NCI-H1930 (cell line): ENCODE measurements at places on chromosomes 13 and 19.

DNA sequence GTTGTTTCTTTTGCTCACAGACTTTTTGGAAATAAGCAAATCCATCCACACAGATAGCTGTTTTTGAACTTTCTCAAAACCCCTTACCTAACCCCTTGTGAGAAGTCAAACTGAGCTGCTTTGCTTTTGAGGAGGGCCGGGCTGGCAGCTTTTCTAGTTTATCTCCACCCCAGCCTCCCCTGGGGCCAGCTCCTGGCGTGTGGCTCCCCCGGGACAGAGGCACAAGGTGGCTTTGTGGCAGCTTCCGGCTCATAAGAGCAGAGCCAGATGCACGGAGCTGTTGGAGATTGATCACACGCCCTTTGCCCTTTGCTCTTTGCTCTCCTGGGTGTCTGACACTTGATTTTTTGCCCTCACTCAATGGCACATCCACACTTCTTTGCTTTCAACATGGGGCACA is 24.9 kb upstream of the RNF113B start:
- DNase-seq, result no peak

GRCh38 chr19:1357531-1358109 is 26.1 kb upstream of the NDUFS7 start:
- DNase-seq, result no peak

GRCh38 chr13:46039411-46040182 is 12.9 kb downstream of the ZC3H13 start:
- no peak for DNase-seq

GRCh38 chr13:79314652-79315051 is 91.4 kb downstream of the RBM26 start:
- DNase-seq, result no peak

DNA sequence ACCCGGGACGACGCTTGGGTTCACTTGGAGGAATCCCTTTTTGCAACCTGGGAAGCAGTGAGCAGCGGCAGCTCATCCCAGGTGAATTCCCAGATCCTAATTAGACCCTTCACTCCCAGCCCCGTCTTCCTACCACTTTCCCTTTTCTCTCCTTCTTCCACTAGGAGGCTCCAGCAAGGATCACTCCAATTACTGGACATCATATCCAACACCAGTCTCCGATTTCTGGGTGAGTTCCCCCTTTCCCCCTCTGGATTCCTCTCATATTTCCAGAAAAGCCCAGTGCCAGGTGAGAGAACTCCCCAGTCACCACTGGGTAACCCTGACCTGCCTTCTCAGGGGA is 17.1 kb upstream of the ZSCAN4 start:
- DNase-seq, result no peak

DNA sequence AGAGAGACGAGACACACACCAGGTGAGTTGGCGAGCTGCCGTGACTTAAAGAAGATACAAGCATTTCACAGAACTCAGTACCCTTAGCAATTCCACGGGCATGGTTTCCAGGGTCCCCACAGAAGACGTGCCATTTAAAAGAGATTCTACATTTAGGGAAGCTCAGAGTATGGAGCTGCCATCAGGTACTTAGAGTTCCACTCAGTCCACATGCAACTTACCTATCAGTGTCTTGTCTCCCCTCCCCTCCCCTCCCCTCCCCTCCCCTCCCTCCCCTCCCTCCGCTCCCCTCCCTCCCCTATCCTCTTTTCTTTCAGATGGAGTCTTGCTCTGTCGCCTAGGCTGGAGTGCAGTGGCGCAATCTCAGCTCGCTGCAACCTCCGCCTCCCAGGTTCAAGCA is 12.2 kb downstream of the ZNF30 start:
- DNase-seq, result no peak

DNA sequence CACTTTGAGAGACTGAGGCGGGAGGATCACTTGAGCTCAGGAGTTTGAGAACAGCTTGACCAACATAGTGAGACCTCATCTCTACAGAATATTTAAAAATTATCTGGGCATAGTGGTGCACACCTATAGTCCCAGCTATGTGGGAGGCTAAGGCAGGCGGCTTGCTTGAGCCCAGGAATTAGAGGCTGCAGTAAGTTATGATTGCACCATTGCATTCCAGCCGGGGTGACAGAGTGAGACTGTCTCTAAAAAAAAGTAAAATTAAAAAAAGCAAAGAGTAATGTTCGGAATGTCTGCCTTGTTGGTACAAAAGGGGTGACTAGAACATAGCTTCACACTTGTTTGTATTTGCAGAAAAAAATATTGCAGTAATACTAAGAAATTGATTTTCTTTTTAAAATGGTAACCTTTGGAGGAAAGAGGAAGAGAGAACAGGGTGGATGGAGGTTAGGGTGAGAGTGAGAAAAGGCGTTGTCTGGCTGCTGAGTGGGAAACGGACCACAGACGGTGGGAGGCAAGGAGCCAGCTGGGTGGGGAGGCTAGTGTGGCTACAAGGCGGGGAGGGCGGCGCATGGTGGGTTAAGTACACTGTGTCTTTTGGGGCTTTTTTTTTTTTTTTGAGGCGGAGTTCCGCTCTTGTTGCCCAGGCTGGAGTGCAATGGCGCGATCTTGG is 10.2 kb downstream of the PPP1R14A start:
- no peak for DNase-seq

GRCh38 chr13:103908911-103909310 is 842.7 kb upstream of the SLC10A2 start:
- no peak for DNase-seq

DNA sequence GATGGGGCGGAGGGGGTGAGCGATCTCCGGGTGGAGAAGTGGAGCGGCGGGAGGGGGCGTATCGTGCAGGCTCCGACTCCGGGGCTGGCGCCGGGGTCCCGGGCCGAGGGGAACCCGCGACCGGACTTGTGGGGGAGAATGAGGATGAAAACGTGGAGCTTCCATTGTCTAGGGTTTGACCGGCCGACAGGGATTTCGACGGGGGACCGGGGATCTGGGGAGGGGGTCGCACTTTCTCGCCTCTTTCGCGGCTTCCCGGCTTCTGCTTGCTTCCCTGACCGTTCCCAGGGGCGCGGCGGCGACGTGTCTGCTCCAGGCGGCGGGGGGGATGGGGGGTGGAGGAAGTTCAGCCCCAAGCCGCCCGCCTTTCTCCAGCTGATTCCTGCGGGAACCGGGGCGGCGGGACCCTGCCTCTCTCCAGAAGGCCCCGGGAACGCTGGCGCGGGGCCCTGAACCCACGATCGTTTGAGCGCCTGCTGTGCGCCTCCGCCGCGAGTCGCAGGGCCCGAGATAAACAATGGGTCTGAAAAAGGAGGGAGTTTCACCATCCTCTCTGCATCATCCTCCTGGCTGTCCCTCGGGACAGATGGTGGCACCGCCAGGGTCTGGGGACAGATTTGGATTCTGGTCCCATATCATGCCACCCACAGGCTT is 790 bp downstream of the TPM4 start:
- no peak for DNase-seq

DNA sequence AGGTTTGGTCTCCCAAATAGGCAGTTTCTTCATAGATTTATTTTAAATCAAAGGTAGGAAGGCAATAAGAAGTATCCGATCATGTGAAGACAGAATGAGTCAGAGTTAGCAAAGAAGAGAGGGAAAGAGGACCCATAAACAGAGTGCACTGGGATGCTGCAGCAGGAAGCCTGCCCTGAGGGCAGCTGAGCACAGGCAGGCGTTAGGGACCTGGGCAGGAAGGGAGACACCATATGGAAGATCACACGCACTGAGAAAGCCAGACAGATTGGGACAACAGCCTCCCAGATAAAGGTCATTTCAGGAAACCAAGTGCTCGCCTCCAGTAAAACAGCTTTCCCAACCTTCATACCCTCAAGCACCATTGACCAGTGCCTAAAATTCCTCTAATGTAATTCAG is 598.0 kb downstream of the EFNB2 start:
- DNase-seq, result no peak

- no peak for DNase-seq
Observed at GRCh38 chr19:57815247-57816075, 748 bp upstream of the ZNF552 start.

DNA sequence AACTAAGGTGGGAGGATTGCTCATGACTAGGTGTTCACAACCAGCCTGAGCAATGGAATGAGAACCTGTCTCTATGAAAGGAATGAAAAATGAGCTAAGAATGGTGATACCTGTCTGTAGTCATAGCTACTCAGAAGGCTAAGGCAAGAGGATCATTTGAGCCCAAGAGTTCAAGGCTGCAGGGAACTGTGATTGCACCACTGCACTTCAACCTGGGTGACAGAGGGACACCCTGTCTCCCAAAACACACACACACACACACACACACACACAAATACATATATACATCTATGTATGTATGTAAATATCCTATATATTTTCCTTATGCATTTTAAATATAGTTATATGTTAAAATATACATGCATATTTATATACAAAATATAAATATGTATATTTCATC is 7.4 kb upstream of the ZNF433 start:
- no peak for DNase-seq

DNA sequence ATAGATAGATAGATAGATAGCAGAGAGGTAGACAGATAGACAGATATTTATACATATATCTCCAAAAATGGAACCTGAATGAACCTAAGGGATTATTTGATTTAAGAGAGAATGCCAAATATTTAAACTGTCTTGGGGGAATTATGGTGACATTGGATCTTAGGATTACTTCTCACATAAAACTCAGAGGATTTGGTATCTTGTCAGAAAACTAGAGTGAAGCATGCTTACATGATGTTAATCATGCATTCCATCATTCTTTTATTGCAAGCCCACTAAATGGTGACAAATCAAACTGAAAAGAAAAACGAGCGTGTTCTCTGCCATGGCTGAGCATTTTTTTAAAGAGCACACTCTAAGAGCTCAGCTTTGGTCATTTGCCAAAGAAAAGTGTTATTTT is 165.2 kb downstream of the PCDH9 start:
- no peak for DNase-seq

DNA sequence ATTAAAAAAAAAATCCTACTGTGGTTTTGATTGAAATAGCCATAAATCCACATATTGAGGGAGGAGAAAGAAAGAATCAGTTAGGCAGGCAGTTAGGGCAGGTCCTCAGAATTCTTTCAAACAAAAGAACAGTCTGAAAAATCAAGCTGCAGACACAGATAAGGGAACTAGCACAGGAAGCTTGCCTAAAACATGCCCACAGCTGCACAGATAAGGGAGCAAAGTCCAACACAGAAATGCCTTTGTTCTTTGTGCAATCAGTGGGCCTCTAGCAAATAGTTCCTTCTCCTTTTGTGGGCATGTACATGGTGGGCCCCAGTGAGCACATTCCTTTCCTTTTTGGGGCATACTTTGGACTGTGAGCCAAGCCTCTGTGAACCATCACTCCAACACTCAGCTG is 42.7 kb downstream of the UTP14C start:
- DNase-seq, result no peak

DNA sequence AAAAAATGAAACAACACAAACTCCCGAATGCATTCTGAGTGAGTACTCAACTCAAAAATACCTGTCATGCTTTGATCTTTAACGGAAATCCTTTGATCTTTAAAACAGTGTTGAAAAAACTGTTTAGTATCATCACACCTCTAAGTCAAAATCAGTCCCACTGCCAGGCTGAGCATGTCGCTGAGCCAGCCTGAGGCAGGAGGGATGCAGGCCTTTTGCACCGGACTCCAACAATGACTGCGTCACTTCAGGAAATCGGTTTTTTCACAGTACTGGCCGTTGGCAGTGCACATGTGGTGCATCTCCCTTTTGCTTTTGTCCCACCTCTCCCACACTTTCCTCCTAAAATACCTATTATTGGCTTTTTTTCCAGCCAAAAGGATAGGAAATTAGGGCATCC is 78.2 kb downstream of the SHISA2 start:
- DNase-seq, result no peak

- no peak for DNase-seq
Observed at GRCh38 chr13:95920485-95920884, 132.7 kb downstream of the UGGT2 start.

DNA sequence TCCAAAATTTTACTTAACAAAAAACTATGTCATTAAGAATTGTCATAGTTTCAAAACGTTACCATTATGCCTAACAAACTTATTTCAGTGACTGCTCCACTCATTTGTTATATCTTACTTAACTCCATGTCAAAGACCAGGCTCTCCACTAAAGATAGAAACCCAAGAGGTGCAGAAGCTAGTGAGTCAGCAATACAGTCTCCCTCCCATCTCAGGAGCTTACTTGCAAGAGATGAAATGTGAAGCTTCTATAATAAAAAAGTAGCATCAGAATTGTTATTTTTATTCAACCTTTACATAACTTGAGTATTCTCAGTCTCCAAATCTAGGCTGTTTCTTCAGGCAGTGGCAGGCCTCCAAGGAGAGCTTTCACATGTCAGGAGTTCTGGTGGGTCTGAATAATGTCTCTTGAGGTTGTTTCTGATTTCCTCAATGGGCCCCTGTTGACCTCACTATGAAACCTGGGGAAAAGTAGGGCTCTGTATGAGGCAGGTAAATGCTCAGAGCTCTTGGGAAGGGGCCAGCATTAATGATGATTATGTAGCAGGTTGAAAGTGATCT is 242.0 kb downstream of the NDFIP2 start:
- no peak for DNase-seq

GRCh38 chr13:47146991-47147811 is 250.3 kb upstream of the HTR2A start:
- DNase-seq, result no peak

- no peak for DNase-seq
Observed at GRCh38 chr19:2969104-2969504, 8.3 kb upstream of the TLE6 start.

- DNase-seq, result no peak
Observed at GRCh38 chr19:20318616-20319015, 151.6 kb downstream of the ZNF486 start.

- no peak for DNase-seq
Observed at GRCh38 chr13:107347641-107348369, 779.9 kb upstream of the ARGLU1 start.

GRCh38 chr19:42515241-42515832 is 12.9 kb downstream of the CEACAM1 start:
- DNase-seq, result no peak

- DNase-seq, result no peak
Observed at GRCh38 chr19:46390866-46391265, 22.5 kb downstream of the CCDC8 start.

DNA sequence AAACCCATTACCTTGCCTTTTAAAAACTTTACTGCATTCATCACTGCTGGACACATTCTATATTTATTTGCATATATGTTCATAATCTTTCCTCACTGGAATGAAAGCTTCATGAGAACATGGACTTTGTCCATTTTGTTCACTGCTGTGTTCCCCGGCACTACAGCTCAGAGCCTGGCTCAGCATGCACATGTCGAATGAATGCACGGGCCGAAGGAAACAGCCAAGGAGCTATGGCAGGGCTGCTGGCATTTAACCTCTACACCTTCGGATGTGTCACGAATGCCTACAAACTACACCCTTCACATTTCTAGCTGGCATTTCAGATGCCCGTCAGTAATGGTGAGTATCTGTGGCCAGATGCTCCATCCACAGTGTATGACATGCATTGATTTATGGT is 7.6 kb downstream of the MTIF3 start:
- DNase-seq, result no peak

GRCh38 chr19:52248241-52248640 is 21.1 kb upstream of the ZNF766 start:
- peak; percentile 54 for DNase-seq

GRCh38 chr13:43268632-43269031 is 245.2 kb downstream of the DNAJC15 start:
- DNase-seq, result no peak
